Sigmoid colon (tissue), 7 donors: ENCODE measurements at places on chromosomes 4 and X. TPM values are rescaled to one million over a fixed set of nuclear protein-coding genes. Genes with fewer than 3 reads are reported as not detected.

Gene TMEM164
- 13.9 TPM for polyA plus RNA-seq

Gene XPNPEP2
- polyA plus RNA-seq = 2.5 TPM

Gene NWD2
- 2.3 TPM for polyA plus RNA-seq

Gene CNKSR2
- polyA plus RNA-seq = 1.3 TPM

Gene TCEAL6
- polyA plus RNA-seq = not detected

Gene GAGE12J
- not detected for polyA plus RNA-seq

Gene PARM1
- 107 TPM for polyA plus RNA-seq
